ENCODE measurements at places on chromosomes 11 and 22.

GRCh38 chr22:48627203-48627602, 1200.5 kb downstream of the BRD1 start:
- no peak for DNase-seq

- no peak for DNase-seq
Observed at GRCh38 chr11:134800130-134800529, 388.1 kb upstream of the B3GAT1 start.

DNA sequence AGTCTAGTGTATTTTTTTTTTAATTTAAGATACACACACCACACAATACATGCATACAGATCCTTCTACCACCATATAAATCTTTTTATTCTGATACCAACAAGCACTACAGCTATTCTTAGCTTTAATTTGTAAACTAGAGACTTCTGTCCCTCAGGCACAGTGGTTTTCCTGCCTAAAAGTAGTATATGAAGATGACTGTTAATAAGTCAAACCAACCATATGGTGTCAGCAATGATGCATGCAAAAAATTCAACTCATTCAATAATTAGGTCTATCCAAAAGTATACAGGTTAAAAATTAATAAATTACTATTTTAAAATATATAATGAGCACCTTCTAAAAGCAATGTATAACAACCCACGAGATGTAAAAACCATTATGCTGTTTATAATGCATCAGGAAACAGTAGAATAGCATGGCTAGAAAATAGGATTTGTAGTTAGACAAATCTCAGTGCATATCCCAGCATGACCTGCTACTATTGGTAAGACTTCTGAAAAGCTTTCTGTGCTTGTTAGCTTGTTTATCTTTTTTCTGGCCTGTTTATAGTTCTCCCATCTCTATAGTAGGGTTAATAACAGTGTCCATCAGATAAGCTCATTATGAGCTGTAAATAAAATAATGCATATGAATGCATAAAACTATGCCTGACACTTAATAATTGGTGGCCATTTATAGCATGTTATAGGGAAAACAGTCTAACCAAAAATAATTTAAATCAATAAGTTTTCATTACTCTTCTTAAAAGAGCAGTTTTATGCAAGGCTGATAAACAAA, 10.2 kb downstream of the RAB38 start:
- no peak for DNase-seq

GRCh38 chr11:124896071-124896750, 1.5 kb downstream of the ROBO4 start:
- no peak for DNase-seq

GRCh38 chr11:72962717-72963116, 148.5 kb downstream of the ATG16L2 start:
- no peak for DNase-seq

DNA sequence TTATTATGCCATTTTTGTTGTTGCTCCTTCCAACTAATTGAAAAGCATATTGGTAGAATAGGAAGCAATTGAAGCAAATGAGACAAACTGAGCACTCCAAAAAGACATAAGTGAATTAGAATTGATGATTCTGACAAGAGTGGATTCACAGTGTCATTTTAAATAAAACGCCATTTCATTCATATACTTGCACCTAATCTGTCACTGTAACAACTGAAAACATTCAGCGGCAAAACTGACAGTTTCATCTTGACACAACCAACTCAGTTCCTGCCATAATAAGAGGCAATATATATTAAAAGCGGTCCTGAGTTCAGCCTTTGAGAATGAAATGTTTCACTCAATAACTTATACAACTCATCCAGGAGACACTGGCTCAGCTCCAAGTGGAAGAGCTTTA, 306.8 kb downstream of the CNTN5 start:
- DNase-seq, result no peak

GRCh38 chr11:86931548-86932258, 23.5 kb downstream of the FZD4 start:
- peak; percentile 47 for DNase-seq

- no peak for DNase-seq
Observed at GRCh38 chr22:42280140-42280539, 9.7 kb upstream of the TCF20 start.

GRCh38 chr11:73227571-73228211, 9.6 kb downstream of the P2RY2 start:
- DNase-seq, result no peak

- no peak for DNase-seq
Observed at GRCh38 chr11:94800414-94800813, 32.3 kb downstream of the AMOTL1 start.

GRCh38 chr11:127018683-127019279, 18.2 kb upstream of the KIRREL3 start:
- no peak for DNase-seq

DNA sequence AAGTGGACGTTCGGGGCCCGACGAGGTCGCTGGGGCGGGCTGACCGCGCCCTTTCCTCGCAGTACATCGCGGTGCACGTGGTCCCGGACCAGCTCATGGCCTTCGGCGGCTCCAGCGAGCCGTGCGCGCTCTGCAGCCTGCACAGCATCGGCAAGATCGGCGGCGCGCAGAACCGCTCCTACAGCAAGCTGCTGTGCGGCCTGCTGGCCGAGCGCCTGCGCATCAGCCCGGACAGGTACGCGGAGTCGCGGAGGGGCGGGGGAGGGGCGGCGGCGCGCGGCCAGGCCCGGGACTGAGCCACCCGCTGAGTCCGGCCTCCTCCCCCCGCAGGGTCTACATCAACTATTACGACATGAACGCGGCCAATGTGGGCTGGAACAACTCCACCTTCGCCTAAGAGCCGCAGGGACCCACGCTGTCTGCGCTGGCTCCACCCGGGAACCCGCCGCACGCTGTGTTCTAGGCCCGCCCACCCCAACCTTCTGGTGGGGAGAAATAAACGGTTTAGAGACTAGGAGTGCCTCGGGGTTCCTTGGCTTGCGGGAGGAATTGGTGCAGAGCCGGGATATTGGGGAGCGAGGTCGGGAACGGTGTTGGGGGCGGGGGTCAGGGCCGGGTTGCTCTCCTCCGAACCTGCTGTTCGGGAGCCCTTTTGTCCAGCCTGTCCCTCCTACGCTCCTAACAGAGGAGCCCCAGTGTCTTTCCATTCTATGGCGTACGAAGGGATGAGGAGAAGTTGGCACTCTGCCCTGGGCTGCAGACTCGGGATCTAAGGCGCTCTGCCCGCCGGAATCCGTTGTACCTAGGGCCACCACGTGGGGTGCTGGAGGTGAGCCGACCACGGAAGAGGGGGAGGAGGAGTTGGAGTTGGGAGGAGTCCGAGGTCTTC, 771 bp downstream of the MIF start:
- peak; percentile 58 for DNase-seq

GRCh38 chr11:123461164-123461563, 31.1 kb downstream of the GRAMD1B start:
- DNase-seq, result peak; percentile 68

DNA sequence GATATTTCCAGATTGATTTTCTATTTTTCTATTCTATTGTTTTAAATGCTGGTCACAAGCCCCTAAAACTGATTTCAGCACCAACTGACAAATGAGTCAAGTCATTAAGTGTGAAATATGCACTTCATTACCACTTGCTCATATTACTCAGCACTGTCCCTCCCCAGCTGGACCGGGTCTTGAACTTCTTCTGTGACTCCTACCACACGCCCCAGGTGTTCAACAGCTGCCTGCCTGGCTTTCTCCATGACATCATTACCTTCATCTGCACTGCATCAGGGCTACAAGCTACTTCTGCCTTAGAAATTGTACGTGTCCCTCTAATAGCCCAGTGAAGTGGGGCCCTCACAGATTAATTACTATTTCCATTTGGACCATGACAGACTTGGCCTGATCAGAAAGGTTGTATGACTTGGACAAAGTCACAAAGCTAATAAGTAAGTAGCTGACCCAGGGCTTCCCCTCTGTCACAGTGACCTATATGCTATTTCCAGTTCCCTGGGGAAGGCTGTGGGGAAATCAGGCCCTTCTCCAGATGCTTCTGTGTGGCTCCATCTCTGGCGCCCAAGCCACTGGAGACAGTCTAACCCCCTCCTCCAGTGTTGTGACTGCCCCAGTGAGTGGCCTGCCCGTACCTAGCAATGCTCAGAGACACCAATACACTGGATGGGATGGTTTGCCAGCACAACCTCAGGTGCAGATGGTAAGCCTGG, 18.1 kb downstream of the TBC1D10A start:
- no peak for DNase-seq

DNA sequence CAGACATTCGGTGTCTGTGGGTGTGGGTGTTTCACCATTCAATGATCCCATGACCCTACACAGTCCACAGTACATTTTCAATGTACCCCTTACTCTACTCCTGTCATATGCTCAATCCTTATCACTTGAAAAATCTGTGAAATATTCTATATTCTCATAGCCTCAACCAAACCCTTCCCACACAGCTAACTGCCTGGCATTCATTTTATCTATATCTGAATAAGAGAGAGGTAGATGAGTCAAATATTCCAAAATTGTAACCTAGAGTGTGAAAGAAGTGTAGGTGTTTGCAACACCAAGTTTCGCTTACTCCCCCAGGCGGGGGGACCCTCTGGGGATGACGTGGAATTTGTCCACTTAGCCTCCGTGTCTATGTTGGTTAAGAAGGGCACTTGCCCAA, 354.8 kb downstream of the ETS1 start:
- no peak for DNase-seq

DNA sequence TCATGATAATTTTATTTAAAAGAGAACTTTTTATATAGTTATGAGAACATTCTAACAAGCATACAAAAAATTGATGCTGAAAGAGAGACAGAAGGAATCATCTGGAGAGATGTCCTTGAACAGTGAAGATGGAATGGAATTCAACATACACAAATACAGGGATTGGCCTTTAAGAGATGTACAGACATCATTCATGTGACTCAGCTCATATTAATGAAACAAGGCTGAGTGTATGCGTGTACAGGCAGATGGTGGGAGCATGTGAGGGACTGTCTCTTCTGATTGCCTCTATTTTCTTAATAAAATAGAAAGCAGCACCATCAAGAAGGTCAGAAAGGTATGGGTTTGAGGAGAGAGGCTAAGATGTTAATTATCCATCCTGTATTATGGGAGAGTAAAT, 793.3 kb downstream of the CNTN5 start:
- no peak for DNase-seq

- no peak for DNase-seq
Observed at GRCh38 chr11:3370311-3370870, 8.6 kb downstream of the ZNF195 start.

GRCh38 chr11:74010306-74011300, 1.7 kb upstream of the UCP3 start:
- DNase-seq, result no peak

DNA sequence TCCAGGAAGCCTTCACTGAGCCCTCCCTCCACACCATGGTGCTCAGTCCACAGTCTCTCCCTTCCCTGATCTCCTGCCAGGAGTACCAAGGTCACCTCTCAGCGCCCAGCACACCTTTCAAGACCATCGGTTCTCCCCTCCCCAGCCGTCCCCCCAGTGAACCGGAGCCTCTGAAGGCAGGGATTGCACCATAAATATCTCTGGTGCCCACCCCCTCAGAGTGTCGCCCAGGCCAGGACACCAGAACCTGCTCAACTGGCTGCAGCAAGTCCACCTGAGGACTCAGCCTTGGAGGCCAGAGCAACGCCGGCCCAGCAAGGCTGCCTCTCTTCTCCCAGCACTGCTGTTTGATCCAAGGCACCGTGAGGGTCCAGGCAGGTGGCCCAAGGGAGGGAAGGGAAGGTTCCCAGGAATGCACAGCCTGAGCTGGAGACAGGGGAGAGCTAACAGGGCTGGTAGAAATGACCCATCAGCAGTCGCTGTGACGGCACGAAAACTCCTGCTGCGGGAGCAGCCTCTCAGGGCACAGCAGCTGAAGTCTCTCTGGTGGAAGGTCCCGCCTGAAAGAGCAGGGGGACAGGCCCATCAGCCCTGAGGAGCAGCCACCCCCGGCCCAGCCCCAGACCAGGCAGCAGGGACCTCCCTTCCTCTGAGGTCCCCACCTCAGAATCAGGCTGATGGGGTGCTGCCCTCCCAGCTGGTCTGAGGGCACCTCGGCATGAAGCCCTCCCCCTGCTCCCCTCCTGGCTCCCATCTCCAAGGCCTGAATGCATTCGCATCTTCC, 80.3 kb downstream of the BUD13 start:
- no peak for DNase-seq

GRCh38 chr22:16804882-16805281, 20.3 kb downstream of the XKR3 start:
- DNase-seq, result no peak

DNA sequence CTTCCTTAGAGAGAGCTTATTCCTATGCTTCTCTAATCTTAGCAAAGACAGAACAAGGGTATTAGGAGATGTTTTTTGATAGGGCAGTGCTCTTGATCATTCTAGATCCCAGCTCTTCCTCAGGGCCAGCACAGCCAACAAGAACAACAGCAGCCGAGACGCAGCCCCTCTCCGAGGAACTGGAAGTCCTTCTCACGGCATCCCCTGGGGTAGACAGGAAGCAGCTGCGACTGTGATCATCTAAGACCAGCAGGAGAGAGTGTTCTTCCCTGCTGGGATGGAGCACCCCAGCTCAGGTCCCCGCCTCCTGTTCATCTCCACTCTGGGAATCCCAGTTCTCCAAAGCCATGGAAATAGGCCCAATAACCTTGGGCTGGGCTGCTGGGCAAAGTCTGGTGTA, 29.6 kb downstream of the IRAG1 start:
- DNase-seq, result peak; percentile 56

GRCh38 chr11:97087419-97087818, 697.6 kb downstream of the JRKL start:
- no peak for DNase-seq

DNA sequence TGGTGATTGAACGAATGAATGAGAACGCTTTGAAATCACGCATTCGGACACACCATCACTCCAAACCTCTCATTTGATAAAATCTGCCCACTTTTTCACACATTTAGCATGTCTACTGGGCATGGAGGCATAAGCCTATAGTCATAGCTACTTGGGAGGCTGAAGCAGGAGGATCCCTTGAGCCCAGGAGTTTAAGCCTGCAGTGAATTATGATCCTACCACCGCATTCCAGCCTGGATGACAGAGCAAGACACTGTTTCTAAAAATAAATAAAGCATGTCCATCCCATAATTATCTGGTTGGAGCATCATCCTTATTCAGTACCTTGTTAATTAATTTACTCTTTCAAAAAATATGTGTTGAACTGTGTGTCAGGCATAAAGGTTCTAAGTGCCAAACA, 3.3 kb upstream of the PICALM start:
- DNase-seq, result no peak

GRCh38 chr22:19989725-19990067, 26.9 kb downstream of the ARVCF start:
- DNase-seq, result peak; percentile 2

GRCh38 chr11:65314501-65315203, at the start of gene CDC42EP2:
Gene CDC42EP2, plus strand, starts transcription at chr11:65314866. Its CDS starts 6,033 bp downstream, at chr11:65320899.
- DNase-seq, result peak; percentile 93

DNA sequence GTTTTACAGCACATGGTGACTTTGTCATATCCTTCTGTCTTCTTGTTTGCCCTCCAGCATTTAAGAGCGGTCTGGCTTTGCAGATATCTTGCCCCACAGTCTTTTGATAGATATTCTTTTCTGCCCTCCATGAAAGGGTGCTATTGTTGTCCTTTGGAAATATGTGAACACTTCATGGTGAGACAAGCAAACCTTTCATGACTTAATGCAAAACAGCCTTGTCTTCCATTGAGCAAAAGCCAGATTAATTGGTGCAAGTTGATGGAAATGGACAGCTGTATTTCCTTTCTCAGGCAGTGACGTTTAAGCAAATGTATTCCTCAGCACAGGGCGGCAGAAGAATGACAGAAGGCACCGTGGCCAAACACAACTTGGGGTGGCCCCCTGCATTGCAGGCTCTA, 4.4 kb downstream of the DCPS start:
- no peak for DNase-seq

Data from heart right ventricle (tissue), 16 donors.